Stimulated activated CD8-positive, alpha-beta memory T cell treated with anti-CD3 and anti-CD28 coated beads, Interleukin-15, amount 100 ng/mL, for 4 hours (primary cell): ENCODE measurements at places on chromosomes 1 and 21.

DNA sequence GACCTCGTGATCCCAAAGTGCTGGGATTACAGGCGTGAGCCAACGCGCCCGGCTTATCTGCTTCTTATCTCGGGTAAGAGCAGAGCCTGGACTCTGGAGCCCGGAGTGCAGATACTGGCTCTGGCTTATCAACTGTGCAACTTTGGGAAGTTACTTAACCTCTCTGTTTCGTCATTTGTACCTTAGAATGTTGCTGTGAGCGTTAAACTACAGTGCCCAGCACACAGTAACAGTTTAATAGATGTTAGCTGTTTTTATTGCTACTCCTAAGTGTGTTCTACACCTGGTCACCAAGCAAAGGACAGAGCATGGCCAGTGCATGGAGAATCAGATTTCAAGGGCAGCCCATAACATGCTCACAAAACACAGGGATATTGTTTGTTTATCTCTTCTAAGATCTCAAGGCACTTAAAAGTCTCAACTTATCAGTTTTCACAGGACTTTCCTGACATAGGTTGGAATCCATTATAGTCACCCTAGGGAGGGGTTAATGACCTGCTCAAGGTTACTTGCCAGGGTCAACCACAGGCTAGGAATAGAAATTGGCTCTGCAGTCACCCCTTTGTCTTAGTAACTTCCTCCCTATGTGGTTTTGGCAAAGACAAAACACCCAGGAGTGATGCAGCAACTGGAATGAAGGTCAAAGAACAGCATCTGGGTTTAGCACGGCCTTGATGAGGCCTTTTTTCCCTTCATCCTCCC, 22.5 kb upstream of the SRP9 start:
- DNase-seq: no peak

- no peak for DNase-seq
Observed at GRCh38 chr1:18923756-18924211, 21.4 kb upstream of the ALDH4A1 start.

GRCh38 chr1:61215119-61215518, 132.8 kb downstream of the NFIA start:
- no peak for DNase-seq

- no peak for DNase-seq
Observed at GRCh38 chr1:4512636-4513035, 141.8 kb upstream of the AJAP1 start.

- DNase-seq: no peak
Observed at GRCh38 chr1:150404465-150404864, 40.5 kb downstream of the RPRD2 start.

GRCh38 chr1:162903246-162903645, 42.3 kb upstream of the CCDC190 start:
- DNase-seq: no peak

DNA sequence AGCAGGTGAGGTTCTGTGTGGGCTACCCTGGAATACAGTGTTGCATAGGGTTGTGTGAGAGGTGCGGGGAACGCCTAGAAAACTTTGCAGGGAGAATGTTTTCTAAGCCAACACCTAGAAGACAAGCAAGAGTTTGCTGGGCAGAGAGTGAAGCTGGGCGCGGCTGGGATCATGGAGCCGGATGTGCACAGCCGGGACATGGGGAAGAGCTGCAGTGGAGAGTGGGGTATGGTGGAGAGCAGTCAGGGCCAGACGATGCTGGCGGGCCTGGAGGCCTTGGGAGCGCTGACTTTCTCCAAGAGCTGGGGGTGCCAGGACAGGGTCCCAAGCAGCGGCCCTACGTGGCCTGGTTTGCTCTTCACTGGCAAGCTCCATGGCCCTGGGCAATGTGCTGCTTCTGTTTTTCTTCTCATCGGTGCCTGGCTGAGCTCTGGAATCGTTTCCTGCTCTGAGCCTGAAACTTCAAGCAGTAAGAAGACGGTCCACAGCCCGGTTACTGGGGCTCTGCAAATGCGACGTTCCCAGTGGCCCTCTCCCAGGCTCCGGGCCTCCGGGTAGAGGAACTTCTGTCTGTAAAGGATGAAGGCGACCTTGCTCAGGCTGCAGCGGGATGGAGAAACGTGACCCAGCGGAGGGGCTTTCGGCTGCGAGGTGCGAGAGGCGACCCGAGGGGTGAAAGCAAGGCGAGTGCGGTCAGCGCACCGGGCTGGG, 51.9 kb upstream of the CD34 start:
- DNase-seq: no peak

DNA sequence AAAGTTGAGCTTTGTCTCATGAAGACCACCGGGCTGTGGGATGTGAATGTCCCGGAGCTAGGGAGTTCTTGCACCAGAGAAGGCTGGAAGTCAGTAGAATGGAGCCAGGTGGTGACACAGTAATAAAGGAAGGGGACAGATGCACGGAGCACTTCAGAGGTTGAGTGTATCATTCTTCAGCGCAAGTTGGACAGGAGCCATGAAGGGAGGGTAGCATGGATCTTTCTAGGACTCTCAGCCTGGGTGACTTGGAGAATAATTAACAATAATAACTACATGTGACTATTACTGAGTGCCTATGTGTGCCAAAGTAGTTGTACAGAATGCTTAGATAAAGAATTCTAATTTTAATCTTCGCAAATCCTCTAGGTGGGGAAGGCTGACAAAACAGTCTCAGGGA, 258.7 kb upstream of the AJAP1 start:
- DNase-seq: no peak

- no peak for DNase-seq
Observed at GRCh38 chr1:168903237-168903830, 174.3 kb upstream of the DPT start.

- no peak for DNase-seq
Observed at GRCh38 chr1:44371206-44371605, 16.1 kb upstream of the ERI3 start.

DNA sequence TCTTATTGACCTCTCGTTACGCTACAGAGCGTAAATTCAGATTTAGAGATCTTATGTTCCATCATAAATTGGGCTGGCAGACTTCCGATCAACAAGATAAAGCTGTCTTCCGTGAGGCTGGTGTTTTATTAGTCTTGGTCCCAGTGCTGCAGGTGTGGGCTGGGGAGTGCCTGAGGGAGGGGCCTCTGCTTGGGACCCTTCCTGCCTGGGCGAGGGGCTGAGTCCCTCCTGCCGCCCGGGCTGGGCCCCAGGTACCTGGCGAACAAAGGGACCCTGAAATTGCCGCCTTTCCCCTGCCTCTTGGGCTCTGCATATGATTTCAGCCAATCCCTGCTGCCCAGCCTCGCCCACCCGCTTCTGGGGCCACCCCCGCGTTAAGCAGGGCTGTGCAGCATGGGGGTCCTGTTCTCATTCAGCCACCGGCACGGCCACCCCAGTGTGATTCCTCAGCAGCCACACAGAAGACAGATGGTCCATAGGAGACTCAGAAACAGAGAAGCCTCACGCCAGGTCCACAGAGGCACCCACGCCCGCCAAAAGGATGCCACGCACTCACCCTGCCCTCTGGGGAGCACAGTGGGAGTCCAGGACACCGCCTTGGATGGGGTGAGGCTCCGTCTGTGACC, 6.1 kb upstream of the SAMD11 start:
- DNase-seq: no peak

- DNase-seq: no peak
Observed at GRCh38 chr21:25862596-25862995, 127.8 kb downstream of the GABPA start.

GRCh38 chr1:50973255-50973654, 3.2 kb downstream of the CDKN2C start:
- DNase-seq: no peak

DNA sequence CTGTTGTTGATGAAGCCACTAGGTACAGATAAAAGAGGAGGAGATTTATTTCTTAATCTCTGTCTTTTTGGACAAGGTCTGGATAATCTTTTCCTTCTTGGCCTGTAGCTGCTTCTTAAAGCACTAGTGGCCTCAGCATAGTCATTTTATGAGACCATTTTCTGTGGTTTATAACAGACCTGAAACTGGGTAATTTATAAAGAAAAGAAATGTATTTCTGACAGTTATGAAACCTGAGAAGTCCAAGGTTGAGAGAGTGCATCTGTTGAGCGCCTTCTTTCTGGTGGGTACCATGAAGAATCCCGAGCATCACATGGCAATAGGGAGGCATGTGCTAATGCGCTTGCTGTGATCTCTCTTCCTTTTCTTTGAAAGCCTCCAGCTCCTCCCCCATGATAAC, 36.7 kb upstream of the PDC start:
- DNase-seq: no peak

- DNase-seq: no peak
Observed at GRCh38 chr1:193366764-193367507, 180.5 kb upstream of the B3GALT2 start.

GRCh38 chr1:17579951-17580939, 40.7 kb downstream of the ARHGEF10L start:
- DNase-seq: no peak

- no peak for DNase-seq
Observed at GRCh38 chr1:113938192-113938591, 9.1 kb downstream of the HIPK1 start.

DNA sequence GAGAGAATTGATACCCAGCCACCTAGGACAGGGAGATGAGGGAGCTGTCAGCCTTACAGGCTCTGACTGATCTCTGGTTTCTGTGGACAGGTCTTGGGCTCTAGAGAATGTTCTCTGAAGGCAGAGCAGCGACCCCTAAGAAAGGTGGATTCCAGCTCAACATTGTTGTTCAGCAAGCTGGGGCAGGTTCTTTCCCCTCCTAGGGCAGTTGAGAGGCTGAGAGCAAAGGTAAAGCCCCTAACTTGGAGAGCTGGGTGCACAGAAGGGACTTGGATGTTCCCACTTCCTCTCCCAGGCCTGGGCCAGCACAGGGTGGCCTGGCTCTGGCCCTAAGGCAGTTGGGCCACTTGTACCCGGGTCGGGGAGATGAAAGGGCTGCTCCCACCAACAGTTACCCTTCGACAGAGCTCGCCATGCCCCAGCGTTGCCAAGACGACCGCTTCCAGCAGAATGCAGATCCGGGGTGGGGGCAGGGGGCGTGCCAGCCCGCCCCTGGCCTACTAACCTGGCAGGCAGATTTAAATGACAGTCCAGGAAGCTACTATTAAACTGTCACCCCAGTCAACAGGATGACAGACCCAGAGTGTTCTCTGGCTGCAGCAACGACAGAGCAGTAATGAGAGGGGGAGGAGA, 31.6 kb downstream of the LRP8 start:
- no peak for DNase-seq

GRCh38 chr1:2575801-2576663, 10.5 kb upstream of the PRXL2B start:
- DNase-seq: no peak

DNA sequence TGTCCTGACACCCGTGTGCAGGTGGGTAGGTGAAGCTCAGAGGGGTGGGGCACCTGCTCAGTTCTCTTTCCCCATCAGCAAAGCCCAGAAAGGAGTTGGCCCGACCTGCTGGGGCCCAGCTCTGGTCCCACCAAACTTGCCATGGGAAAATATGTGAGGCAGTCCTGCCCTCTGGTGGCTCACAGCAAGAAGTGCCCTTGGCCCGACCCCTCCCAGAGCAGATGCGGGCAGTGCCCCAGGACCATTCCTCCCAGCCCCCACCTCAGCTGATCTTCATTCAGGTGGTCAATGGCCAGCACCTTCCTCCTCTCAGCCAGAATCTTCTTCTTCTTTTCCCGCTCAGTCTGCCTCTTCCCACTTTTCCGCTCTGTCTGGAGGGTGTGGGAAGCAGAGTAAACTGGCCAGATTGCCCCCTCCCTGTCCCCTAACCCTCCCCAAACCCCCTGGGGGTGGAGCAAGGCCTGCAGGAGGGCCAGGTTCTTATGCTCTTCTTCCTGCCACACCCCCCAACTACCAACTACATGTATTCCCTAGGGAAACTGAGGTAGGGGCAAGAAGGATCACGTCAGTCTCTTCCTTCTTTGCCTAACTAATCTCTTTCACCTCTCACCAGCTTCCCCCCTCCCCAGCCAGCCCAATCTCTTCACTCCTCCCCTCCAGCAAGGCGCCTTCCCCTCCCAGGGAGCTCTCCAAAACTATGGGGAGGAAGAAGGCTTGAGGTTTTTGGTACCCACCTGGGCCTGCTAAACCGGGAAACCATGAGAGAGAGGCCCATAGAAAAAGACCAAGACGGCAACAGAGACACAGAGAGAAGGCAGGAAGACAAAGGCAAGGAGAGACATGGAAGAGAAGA, 15.6 kb downstream of the TNNT2 start:
- no peak for DNase-seq

DNA sequence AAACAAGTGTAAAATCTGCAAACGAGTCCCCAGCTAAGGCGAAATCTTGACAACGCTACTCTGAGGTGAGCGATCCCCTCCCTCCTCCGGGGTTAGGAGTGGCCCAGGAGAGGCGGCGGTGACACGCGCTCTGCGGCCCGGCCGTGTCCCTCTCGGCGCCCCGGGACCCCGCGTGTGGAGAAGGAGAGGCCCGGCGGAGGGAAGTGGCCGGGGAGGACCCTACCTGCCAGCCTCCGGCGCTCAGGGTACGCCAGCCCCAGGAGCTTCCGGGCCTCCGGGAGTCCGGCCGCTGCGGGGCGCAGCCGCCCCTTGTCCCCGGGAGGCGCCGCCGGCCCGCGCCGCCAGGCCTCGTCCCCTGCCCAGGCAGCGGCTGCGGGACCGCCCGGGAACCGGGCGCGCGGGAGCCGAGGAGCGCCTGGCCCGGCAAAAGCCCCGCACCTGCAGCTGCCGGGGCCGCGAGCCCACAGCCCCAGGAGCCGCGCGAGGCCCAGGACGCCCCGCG, 543 bp downstream of the ABCB10 start:
- DNase-seq: peak; percentile 4

GRCh38 chr21:41071258-41072171, 96.4 kb upstream of the BACE2 start:
- DNase-seq: no peak

DNA sequence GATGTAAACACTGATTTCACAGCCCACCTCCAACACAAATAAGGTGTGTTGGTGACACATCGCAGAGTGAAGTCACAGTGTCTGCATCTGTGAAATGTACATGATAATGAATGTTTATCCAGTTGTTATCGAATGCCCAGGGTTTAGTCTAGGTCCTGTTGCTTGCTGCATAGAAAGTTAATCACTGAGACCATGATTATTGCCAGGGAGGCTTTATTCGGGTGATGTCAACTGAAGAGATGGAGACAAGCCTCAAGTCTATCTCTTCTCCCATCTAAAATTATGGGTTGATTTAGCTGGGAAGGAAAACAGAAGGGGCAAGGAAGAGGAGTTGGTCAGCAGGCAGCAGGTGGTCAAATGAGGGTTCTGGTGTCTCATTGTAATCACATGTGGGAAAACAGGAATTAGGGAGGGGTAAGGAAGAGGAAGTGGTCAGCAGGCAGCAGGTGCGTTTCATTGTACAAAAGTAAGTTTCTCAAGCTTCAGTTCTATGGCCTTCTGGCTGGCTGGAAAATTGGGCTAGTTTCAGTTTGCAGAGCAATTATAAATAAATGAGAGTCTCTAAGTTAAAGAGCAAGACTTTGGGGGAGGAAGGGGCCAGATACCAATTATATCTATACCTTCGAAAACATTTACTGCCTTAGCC, 146.3 kb upstream of the DNAH14 start:
- no peak for DNase-seq

- no peak for DNase-seq
Observed at GRCh38 chr21:25578056-25578961, 29.0 kb downstream of the MRPL39 start.

- DNase-seq: no peak
Observed at GRCh38 chr1:17653728-17654351, 101.3 kb upstream of the ACTL8 start.
